Left cardiac atrium (tissue), 4 donors: ENCODE measurements at places on chromosomes 12 and 14. TPM values are rescaled to one million over a fixed set of nuclear protein-coding genes. Genes with fewer than 3 reads are reported as not detected.

RGS6 gene
- 12.4 TPM for total RNA-seq

POTEM gene
- total RNA-seq, result not detected

LIN7A gene
- 16.1 TPM for total RNA-seq

NAB2 gene
- 17.1 TPM for total RNA-seq

OR6C76 gene
- total RNA-seq, result not detected

OASL gene
- total RNA-seq, result 0.35 TPM

TEDC1 gene
- total RNA-seq, result 5.1 TPM

HVCN1 gene
- 44.7 TPM for total RNA-seq

KRT74 gene
- total RNA-seq, result not detected

INSM2 gene
- not detected for total RNA-seq

FRMD6 gene
- total RNA-seq, result 17.4 TPM

SLC24A4 gene
- 0.26 TPM for total RNA-seq

CMA1 gene
- total RNA-seq, result 5.2 TPM

GPR65 gene
- total RNA-seq, result 1.0 TPM

ESRRB gene
- 4.3 TPM for total RNA-seq

PMCH gene
- not detected for total RNA-seq

CLEC2A gene
- total RNA-seq, result not detected

PRB2 gene
- not detected for total RNA-seq

OTX2 gene
- not detected for total RNA-seq

BIN2 gene
- 4.0 TPM for total RNA-seq

LRIG3 gene
- total RNA-seq, result 13.0 TPM
